Tibial artery (tissue), 4 donors: ENCODE measurements at places on chromosomes 3 and 15.
A peak's percentile ranks its signal among the peaks of the same experiment; 100 is the strongest.

- peaks cover 25% of the 10 kb centered on the region for H3K36me3 ChIP-seq
- no peak overlapping the region for H3K4me3 ChIP-seq
- no peaks in the 10 kb centered on the region for H3K4me1 ChIP-seq
- no peak for DNase-seq
- no peak overlapping the region for H3K27ac ChIP-seq
Measured at GRCh38 chr15:62833646-62834045, 208.9 kb upstream of the TPM1 start.

- H3K27me3 ChIP-seq = no peaks in the 10 kb centered on the region
- H3K4me3 ChIP-seq = no peak overlapping the region
- peak overlapping the region; percentile 96 for H3K27ac ChIP-seq
- H3K36me3 ChIP-seq = no peaks in the 10 kb centered on the region
Measured at GRCh38 chr3:50263478-50264382, 5.2 kb upstream of the SEMA3B start.

- peak overlapping the region; percentile 69 for H3K27ac ChIP-seq
- H3K4me1 ChIP-seq = peaks cover 18% of the 10 kb centered on the region
- no peaks in the 10 kb centered on the region for H3K36me3 ChIP-seq
Measured at GRCh38 chr3:99683876-99684275, 45.5 kb downstream of the COL8A1 start.

- no peak overlapping the region for H3K4me3 ChIP-seq
- H3K36me3 ChIP-seq = no peaks in the 10 kb centered on the region
- no peaks in the 10 kb centered on the region for H3K27me3 ChIP-seq
Measured at GRCh38 chr3:180776433-180776832, 97.1 kb upstream of the CCDC39 start.

DNA sequence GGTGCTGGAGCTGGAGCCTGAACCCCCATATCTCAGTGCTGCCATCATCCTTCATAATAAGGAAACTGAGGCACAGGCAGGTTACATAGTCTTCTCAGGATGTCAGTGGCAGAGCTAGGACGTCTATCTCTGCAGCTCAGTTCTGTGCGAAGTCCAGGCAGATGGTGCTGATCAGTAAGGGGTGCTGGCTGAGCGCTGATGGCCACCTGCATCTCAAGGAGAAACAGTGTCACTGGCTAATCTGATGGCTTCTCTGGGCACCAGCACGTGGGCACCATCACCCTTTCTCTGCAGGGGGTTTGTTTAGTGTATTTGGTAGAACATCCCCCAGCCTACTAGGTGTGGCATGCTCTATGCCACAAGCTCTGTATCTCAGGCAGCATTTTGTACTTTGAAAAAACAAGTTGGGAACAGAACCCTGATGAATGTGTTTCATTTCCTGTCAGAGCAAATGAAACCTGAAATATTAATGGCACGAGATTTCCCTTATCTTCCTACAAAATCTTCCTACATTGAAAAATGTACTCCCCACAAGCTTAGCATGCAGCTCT, 35.1 kb downstream of the APBA2 start:
- H3K4me1 ChIP-seq = no peaks in the 10 kb centered on the region
- H3K27ac ChIP-seq = no peak overlapping the region
- peaks cover 21% of the 10 kb centered on the region for H3K27me3 ChIP-seq
- no peaks in the 10 kb centered on the region for H3K36me3 ChIP-seq
- DNase-seq = no peak

GRCh38 chr15:80183886-80184285, 31.1 kb downstream of the FAH start:
- peaks cover 31% of the 10 kb centered on the region for H3K4me1 ChIP-seq
- DNase-seq = no peak
- no peaks in the 10 kb centered on the region for H3K27me3 ChIP-seq
- peaks cover 49% of the 10 kb centered on the region for H3K36me3 ChIP-seq
- H3K4me3 ChIP-seq = no peak overlapping the region
- H3K27ac ChIP-seq = no peak overlapping the region

DNA sequence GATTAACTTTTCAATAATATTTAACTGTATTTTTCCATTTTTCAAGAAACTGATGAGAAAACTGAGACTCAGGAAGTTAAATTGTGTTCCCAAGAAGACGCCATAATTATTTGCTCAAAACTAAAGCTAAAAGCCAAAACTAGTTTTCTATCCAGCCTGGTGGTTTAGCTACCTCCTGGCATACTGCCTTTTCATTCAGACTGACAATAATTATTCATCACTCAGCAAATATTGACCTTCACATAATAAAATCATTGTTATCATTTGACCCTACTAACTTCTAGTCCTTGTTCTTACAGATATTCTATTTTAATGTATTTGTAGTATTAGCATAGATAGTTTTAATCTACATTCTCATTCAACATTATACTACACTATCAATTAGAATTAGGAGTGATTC, 210.6 kb upstream of the GADL1 start:
- H3K4me1 ChIP-seq = no peaks in the 10 kb centered on the region
- H3K27me3 ChIP-seq = no peaks in the 10 kb centered on the region
- H3K36me3 ChIP-seq = no peaks in the 10 kb centered on the region
- H3K4me3 ChIP-seq = no peak overlapping the region

DNA sequence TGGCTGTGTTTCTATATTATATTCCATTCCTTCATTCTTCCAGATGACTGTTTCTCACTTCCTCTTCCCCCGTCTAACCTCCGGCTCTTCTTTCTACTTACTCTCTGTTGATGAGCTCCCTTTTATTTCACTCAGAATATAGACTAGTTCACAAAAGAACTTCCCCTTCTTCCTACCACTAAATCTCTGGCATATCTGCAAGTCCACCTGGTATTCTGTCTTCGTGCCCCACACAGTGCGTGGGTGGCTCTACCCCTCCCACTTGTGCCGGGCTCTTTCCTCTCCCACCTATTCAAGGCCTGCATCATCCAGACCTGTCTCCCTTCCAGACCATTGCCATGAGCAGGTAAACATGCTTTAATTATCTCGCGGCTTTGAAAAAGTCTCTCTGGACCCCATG, 73.0 kb downstream of the SCN10A start:
- H3K27me3 ChIP-seq = no peaks in the 10 kb centered on the region
- H3K27ac ChIP-seq = no peak overlapping the region
- no peak overlapping the region for H3K4me3 ChIP-seq

DNA sequence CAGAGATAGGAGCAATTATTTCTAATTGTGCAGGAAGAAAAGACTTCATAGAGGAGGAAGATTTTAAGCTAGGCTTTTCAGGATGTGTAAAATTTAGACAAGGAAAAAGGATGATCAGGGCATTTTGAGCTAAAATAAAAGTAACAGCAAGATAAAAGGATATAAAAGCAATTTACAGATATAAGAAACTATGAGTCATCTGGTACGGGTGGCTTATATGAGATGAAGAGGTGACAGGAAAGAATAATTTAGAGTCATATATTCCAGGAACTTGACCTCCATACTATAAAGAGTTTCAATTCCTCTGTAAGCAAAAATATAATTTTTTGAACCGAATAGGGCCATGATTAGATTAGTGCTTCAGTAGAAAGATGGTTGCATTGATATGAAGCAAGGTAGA, 273.7 kb downstream of the RBMS3 start:
- no peaks in the 10 kb centered on the region for H3K4me1 ChIP-seq
- H3K27ac ChIP-seq = no peak overlapping the region
- no peak overlapping the region for H3K4me3 ChIP-seq
- no peaks in the 10 kb centered on the region for H3K27me3 ChIP-seq
- no peaks in the 10 kb centered on the region for H3K36me3 ChIP-seq
- DNase-seq = no peak

DNA sequence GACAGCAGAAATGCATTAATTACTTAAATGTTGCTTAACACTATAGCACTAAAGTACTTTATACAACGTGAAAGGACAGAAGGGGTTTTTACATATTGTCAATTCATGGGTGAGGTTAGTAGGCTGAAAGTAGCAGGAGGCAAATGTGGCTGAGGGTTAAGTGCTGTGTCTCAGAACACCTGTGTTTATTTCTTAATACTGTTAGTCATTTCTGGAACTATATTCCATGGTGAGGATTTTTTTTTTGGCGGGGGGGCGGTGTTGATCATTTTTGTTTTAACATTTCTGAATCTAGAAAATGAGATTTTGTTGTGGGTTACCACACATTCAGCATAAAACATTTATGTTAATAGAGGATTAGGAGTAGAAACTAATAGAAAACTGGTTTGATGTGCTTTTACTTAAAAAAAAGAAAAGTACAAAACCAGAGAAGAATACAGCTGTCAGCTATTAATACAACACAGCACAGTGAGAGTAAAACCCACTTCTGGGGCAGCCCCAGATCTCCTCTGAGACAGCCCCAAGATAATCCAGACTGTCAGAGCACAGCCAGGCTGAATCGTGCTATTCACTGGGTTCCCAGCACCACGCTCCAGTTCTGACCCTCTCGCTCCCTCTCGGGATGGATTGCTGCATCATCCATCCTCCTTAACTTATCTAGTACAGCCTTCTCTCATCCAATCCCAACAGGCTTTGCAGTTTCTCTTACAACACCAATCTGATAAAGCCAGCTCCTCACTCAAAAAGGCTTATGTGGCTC, 307.7 kb downstream of the TUSC7 start:
- H3K27ac ChIP-seq = no peak overlapping the region
- no peak for DNase-seq
- H3K36me3 ChIP-seq = no peaks in the 10 kb centered on the region
- H3K27me3 ChIP-seq = no peaks in the 10 kb centered on the region

DNA sequence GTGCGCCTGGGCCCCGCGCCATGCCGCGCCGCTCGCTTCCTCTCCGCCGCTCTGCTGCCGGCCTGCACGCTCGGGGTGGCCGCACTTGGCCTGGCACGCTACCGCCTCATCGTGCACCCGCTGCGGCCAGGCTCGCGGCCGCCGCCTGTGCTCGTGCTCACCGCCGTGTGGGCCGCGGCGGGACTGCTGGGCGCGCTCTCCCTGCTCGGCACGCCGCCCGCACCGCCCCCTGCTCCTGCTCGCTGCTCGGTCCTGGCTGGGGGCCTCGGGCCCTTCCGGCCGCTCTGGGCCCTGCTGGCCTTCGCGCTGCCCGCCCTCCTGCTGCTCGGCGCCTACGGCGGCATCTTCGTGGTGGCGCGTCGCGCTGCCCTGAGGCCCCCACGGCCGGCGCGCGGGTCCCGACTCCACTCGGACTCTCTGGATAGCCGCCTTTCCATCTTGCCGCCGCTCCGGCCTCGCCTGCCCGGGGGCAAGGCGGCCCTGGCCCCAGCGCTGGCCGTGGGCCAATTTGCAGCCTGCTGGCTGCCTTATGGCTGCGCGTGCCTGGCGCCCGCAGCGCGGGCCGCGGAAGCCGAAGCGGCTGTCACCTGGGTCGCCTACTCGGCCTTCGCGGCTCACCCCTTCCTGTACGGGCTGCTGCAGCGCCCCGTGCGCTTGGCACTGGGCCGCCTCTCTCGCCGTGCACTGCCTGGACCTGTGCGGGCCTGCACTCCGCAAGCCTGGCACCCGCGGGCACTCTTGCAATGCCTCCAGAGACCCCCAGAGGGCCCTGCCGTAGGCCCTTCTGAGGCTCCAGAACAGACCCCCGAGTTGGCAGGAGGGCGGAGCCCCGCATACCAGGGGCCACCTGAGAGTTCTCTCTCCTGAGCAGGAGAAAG, 951 bp downstream of the GPR62 start:
- peak overlapping the region; percentile 54 for H3K4me3 ChIP-seq
- peaks cover 40% of the 10 kb centered on the region for H3K36me3 ChIP-seq
- peaks cover 15% of the 10 kb centered on the region for H3K4me1 ChIP-seq
- no peaks in the 10 kb centered on the region for H3K27me3 ChIP-seq

DNA sequence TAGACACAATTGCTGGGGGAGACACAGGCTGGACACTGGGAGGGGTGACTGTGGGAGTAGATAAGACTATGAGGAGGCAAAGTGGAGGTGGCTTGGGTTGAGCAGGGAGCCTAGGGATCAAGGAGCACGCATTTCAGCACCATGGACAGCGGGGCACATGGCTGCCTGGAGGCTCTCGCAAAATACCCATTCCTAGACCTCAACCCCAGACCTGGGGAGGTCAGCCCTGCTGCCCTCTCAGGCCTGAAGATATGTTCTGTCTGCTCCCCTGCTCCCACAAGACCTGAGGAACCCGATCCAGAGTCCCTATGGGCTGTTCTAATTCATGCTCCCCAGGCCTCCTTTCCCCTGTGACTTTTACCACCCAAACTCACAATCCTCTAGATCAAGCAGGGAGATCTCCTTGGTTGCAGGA, 16.0 kb upstream of the CPEB1 start:
- no peaks in the 10 kb centered on the region for H3K4me1 ChIP-seq
- no peaks in the 10 kb centered on the region for H3K36me3 ChIP-seq
- H3K4me3 ChIP-seq = no peak overlapping the region
- no peak for DNase-seq

GRCh38 chr3:137572931-137573330, 191.2 kb upstream of the SOX14 start:
- no peaks in the 10 kb centered on the region for H3K4me1 ChIP-seq
- no peak overlapping the region for H3K4me3 ChIP-seq
- H3K27ac ChIP-seq = no peak overlapping the region
- no peaks in the 10 kb centered on the region for H3K27me3 ChIP-seq
- no peaks in the 10 kb centered on the region for H3K36me3 ChIP-seq
- DNase-seq = no peak

GRCh38 chr3:41652931-41653330, 309.0 kb downstream of the ULK4 start:
- no peak for DNase-seq
- no peaks in the 10 kb centered on the region for H3K27me3 ChIP-seq
- H3K36me3 ChIP-seq = no peaks in the 10 kb centered on the region
- H3K27ac ChIP-seq = no peak overlapping the region
- no peak overlapping the region for H3K4me3 ChIP-seq
- H3K4me1 ChIP-seq = peaks cover 6% of the 10 kb centered on the region

DNA sequence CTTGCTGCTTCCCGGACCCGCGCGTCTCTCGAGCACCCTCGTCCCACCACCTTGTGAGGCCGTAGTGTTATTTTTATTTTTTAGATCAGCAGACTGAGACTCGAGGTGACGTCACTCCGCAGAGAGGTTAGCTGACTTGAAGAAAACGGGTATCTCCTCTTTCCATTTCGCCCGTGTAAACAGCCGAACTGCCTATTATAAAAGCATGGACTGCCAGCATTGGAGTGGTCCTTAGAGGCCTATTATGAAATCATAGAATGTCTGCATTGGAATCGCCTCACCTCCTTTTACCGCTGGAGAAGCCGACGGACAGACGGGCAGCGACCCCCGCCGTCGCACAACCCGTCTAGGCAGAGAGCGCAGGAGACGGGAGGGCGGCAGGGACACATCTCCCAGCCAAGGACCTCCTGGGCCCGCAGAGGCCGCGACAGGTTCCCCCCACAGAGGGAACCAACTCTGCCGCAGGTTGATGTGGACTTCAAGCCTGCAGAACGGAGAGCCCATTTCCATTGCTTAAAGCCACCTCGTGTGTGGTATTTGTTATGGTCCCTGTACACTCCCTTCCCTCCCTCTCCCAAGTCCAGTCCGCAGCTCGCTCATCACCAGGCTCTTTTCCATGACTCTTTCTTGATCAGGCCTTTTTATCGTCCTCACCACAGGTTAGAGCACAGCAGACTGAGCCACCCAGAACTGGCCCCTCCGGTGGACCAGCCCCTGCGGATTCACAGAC, 540 bp upstream of the PPP1R2 start:
- H3K4me1 ChIP-seq = no peaks in the 10 kb centered on the region
- peak overlapping the region; percentile 90 for H3K27ac ChIP-seq
- H3K27me3 ChIP-seq = no peaks in the 10 kb centered on the region
- H3K4me3 ChIP-seq = peak overlapping the region; percentile 87
